Vagina (tissue), 2 donors: ENCODE measurements at places on chromosomes 11 and 22. TPM values are rescaled to one million over a fixed set of nuclear protein-coding genes. Genes with fewer than 3 reads are reported as not detected.

Gene SEC14L2
- total RNA-seq: 20.6 TPM

Gene MPPED2
- 4.4 TPM for total RNA-seq

Gene ZBTB3
- 6.1 TPM for total RNA-seq

Gene LRRC74B
- total RNA-seq: not detected

Gene LIF
- total RNA-seq: 0.49 TPM

Gene PLAAT4
- 43.5 TPM for total RNA-seq

GRCh38 chr11:75347781-75348566 lies 3.5 kb downstream of the ARRB1 start:
- no peaks in the 10 kb centered on the region for H3K27me3 ChIP-seq
- no peak for DNase-seq
- H3K4me1 ChIP-seq: peaks cover 95% of the 10 kb centered on the region
- H3K4me3 ChIP-seq: no peak overlapping the region
- peak overlapping the region; percentile 95 for H3K27ac ChIP-seq
- no peaks in the 10 kb centered on the region for H3K36me3 ChIP-seq

GRCh38 chr11:67024410-67024809 lies 1.5 kb downstream of the SYT12 start:
- H3K4me1 ChIP-seq: peaks cover 21% of the 10 kb centered on the region
- no peak for DNase-seq
- H3K27me3 ChIP-seq: no peaks in the 10 kb centered on the region
- no peak overlapping the region for H3K4me3 ChIP-seq
- no peaks in the 10 kb centered on the region for H3K36me3 ChIP-seq

DNA sequence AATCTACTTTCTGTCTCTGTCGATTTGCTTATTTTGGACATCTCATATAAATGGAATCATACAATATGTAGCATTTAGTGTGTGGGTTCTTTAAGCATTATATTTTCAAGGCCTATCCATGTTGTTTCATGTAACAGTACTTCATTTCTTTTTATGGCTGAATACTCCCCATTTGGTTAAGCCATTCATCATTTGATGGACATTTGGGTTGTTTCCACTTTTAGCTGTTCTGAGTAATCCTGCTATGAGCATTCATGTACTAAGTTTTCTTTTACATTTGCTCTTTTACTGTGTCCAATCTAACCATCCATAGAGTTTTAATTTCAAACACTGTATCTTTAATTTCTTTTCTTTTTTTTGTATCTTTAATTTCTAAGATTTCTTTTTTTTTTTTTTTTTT lies 55.6 kb upstream of the SPTBN2 start:
- DNase-seq: no peak
- H3K4me3 ChIP-seq: no peak overlapping the region
- H3K4me1 ChIP-seq: no peaks in the 10 kb centered on the region
- H3K36me3 ChIP-seq: no peaks in the 10 kb centered on the region

GRCh38 chr11:31768749-31769640 lies 42.1 kb downstream of the PAX6 start:
- no peak for DNase-seq
- no peaks in the 10 kb centered on the region for H3K27me3 ChIP-seq
- no peak overlapping the region for H3K27ac ChIP-seq
- H3K4me3 ChIP-seq: no peak overlapping the region
- H3K36me3 ChIP-seq: no peaks in the 10 kb centered on the region

DNA sequence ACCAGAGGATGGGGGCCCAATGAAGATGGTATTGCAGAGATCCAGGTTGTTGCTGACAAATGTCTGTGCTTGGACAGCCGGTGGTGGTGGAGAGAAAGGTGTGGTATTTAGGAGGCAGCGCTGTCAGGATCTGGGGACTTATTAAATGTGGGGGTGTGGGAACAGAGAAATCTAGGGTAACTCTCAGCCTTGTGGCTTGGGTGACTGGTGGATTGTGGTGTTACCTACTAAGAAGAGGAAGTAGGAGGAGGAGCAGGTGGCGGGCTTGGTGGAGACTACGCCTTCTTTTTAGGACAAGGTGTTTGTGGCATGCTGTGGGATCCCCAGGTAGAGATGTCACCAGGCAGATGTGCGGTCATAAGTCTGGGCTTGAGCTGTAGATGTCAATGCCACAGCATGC lies 144.0 kb downstream of the GRIK4 start:
- no peaks in the 10 kb centered on the region for H3K27me3 ChIP-seq
- no peak overlapping the region for H3K27ac ChIP-seq
- H3K4me3 ChIP-seq: no peak overlapping the region
- no peaks in the 10 kb centered on the region for H3K36me3 ChIP-seq

DNA sequence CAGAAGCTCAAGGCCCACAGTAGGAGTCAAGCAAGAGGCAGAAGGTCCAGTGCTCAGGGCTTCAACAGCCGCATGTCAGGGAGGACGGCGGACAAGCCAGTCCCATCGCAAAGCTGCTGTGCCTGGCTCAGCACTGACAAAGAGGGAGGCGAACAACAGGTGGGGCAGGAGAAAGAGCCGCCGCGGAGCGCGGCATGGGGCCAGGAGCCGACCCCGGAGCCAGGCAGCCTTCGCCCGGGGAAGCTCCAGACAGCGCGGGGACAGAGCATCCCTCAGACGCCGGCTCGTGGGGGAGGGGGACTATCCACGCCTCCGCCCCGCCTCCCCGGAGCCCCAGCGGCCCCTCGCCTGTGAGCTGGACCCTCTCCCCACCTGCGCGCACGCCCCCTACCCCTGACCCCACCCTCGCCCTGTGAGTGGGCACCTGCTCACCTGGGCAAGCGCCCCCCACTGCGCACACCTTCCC lies 369 bp downstream of the DHCR7 start:
- peak overlapping the region; percentile 80 for H3K4me3 ChIP-seq
- no peak for DNase-seq

DNA sequence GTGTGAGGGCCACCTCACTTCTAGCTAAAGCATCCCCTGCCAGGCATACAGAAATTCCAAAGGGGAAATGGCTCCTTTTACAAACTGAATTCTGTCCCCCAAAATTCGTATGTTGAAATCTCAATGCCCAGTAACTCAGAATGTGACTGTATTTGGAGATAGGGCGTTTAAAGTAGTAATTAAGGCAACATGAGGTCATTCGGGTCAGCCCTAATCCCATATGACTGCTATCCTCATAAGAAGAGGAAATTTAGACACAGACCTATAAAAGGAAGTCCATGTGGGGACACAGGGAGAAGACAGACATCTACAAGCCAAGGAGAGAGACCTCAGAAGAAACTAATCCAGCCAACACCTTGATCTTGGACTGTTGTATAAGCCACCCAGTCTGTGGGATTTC lies 119.1 kb downstream of the CHST1 start:
- H3K27ac ChIP-seq: no peak overlapping the region
- H3K27me3 ChIP-seq: no peaks in the 10 kb centered on the region
- H3K36me3 ChIP-seq: no peaks in the 10 kb centered on the region
- no peak overlapping the region for H3K4me3 ChIP-seq
- no peak for DNase-seq

GRCh38 chr11:112555491-112556364 lies 295.1 kb upstream of the PLET1 start:
- H3K27me3 ChIP-seq: no peaks in the 10 kb centered on the region
- H3K27ac ChIP-seq: no peak overlapping the region
- peak; percentile 93 for DNase-seq
- no peak overlapping the region for H3K4me3 ChIP-seq
- H3K36me3 ChIP-seq: no peaks in the 10 kb centered on the region

- peaks cover under 1% of the 10 kb centered on the region for H3K4me1 ChIP-seq
- no peaks in the 10 kb centered on the region for H3K27me3 ChIP-seq
- H3K27ac ChIP-seq: no peak overlapping the region
- H3K4me3 ChIP-seq: no peak overlapping the region
Measured at GRCh38 chr22:40377931-40378330, 7.5 kb downstream of the SGSM3 start.

DNA sequence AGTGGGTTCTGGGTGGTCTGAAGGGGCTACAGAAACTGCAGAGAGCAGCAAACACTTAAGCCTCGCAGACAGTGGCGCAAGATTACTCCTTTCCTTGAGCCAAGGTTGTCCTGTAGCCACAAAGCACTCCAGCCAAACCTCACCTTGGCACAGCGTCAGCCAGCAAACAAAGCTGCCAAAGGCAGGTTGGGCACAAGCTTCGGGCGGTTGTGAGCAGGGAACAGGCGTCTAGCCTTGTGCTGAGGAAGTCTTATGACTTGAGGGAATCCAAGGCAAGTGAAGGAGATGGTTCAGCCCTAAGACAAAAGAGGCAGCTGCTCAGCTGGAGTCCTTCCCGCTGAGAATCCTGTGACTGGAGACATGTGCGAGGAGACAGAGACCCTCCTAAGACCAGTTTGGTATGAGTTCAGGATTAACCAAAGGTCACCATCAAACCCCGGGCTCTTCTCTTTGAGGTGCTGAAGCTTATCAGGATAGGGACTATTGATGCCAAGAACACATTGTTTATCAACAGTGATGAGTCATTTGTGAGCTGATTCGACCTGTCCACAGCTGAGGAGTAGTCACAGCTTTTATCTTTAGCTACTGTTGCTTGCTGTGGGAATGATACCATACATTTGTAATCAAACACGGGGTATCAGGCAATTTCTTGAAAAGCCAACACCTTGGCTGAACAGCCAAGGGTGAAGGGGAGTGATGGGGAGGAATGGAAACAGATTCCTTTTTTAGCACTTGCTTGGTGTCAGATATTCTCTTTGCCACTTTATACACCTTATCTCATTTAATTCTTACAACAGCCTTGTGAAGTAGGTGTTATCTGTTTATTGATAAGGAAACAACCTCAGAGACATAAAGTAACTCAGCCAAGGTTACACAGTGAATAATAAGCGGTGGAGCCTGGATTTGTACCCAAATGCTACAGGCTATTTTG lies 4.6 kb downstream of the ADM start:
- no peaks in the 10 kb centered on the region for H3K36me3 ChIP-seq
- H3K27me3 ChIP-seq: no peaks in the 10 kb centered on the region
- no peak overlapping the region for H3K4me3 ChIP-seq
- H3K27ac ChIP-seq: peak overlapping the region; percentile 96

DNA sequence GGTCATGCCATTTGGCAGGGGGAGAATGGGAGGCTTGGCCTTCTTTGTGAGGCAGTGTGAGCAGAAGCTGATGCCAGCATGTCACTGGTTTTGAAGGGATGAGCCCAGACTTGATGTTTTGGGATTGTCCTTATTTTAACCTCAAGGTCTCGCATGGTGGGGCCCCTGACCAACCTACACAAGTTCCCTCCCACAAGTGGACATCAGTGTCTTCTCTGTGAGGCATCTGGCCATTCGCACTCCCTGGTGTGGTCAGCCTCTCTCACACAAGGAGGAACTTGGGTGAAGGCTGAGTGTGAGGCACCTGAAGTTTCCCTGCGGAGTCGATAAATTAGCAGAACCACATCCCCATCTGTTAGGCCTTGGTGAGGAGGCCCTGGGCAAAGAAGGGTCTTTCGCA lies 59.8 kb downstream of the TIMP3 start:
- no peak overlapping the region for H3K4me3 ChIP-seq
- H3K36me3 ChIP-seq: no peaks in the 10 kb centered on the region
- H3K27ac ChIP-seq: no peak overlapping the region
- no peaks in the 10 kb centered on the region for H3K4me1 ChIP-seq
- no peak for DNase-seq
- H3K27me3 ChIP-seq: no peaks in the 10 kb centered on the region

DNA sequence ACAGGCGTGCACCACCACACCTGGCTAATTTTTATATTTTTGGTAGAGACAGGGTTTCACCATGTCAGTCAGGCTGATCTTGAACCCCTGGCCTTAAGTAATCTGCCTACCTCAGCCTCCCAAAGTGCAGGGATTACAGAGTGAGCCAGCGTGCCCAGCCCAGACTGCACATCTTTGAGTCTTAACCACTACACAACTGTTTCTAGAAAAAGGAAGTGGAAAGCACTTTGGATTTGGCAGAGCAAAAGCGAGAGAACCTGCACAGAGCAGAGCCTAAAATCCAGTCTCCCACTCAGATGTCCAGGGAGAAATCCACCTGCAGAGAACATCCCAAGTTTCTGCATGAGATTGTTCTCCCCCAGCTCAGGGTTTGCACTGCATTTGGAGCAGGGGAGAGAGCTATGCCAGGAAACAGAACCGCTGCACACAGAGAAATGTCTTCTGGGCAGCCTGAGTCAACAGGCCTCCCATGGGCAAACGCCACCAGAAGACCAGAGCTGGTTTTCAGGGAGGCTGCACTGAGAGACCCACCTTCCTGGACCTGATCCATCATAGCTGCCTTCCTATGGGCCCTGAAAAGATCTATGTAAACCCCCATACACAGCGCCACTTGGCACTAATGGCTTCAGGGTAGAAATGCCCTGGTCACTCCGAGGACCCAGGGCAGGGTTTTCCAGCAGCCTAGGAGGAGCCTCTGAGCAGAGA lies 54.0 kb downstream of the RPUSD4 start:
- H3K27ac ChIP-seq: no peak overlapping the region
- no peak overlapping the region for H3K4me3 ChIP-seq
- H3K4me1 ChIP-seq: peaks cover under 1% of the 10 kb centered on the region

- no peak overlapping the region for H3K4me3 ChIP-seq
- no peaks in the 10 kb centered on the region for H3K27me3 ChIP-seq
- no peaks in the 10 kb centered on the region for H3K36me3 ChIP-seq
- no peaks in the 10 kb centered on the region for H3K4me1 ChIP-seq
- DNase-seq: no peak
- no peak overlapping the region for H3K27ac ChIP-seq
Measured at GRCh38 chr11:116376054-116376453, 396.7 kb downstream of the BUD13 start.

- no peaks in the 10 kb centered on the region for H3K4me1 ChIP-seq
- no peak overlapping the region for H3K4me3 ChIP-seq
- no peaks in the 10 kb centered on the region for H3K36me3 ChIP-seq
- no peaks in the 10 kb centered on the region for H3K27me3 ChIP-seq
- no peak overlapping the region for H3K27ac ChIP-seq
Measured at GRCh38 chr11:63621071-63621470, 6.8 kb upstream of the PLAAT3 start.

DNA sequence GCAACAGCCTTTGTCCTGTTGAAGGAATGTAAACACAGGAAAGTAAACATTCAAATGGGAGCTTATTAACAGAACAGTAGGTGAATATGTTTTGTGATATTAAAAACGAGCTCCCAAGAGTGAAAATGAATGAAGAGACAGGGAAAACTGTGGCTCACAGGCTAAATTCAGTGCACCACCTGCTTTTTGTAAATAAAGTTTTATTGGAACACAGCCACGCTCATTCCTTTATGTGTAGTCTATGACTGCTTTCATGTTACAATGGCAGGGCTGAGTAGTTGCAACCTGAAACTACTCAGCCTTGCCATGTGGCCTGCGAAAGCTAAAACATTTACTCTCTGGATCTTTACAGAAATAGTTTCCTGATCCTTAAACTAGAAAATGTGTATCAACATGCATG lies 136.9 kb downstream of the MYO18B start:
- H3K4me3 ChIP-seq: no peak overlapping the region
- no peaks in the 10 kb centered on the region for H3K36me3 ChIP-seq
- no peak overlapping the region for H3K27ac ChIP-seq
- no peak for DNase-seq
- H3K27me3 ChIP-seq: no peaks in the 10 kb centered on the region
